SHP77 treated with DMSO at 0.1 percent for 48 hours (cell line): ENCODE measurements at places on chromosomes 16 and 17.

DNA sequence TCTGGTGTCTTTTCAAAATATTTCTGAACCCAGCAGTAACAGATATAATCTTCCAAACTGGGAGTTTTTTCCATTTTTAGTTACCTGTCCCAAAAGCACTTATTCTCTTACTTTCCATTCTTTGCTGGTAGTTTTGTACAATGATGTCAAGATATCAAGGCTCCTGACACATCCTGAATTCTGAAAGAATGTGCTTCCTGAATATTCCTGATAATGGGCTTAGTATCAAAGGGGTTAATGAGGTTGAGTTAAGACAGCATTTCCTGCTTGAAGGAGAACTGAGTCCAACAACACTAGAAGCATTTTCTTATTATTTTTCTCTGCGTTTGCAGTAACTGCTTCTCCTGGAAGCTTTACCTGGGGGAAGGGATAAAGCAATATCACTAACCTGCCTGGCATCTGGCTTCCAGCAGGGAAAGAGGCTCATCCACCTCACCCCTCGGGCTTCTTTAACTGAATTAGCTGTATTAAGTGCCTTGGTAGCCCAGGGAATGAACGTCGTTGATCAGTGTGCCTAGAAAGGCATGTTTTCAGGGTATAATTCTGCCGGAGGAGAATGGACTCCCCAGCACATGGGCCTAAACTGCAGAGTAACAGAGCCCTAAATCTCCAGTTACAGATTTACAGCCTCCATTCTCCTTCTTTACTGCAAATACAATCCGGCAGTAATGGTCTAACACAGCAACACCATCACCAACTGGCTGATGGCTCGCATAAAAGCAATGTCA is 134.4 kb downstream of the SNX11 start:
- no peak for DNase-seq

DNA sequence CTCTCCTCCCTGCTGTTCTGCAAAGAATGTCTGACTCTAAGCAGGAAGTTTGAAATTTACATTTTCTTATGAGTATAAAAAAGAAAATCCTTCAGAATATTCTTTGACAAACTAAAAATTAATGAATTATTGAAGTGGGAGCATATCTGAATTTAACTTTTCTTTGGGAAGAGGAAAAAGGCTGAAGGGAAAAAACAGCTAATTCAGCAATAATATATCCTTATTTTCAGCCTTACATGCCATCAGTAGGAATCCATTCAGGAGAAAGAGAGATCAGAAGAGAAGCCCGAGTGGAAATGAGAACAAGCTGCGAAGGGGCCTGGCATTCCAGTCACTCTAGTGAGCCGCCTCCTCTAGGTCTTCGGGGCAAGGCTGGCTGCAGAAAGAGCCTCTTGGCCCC is 41.7 kb upstream of the BCAR1 start:
- DNase-seq, result no peak

DNA sequence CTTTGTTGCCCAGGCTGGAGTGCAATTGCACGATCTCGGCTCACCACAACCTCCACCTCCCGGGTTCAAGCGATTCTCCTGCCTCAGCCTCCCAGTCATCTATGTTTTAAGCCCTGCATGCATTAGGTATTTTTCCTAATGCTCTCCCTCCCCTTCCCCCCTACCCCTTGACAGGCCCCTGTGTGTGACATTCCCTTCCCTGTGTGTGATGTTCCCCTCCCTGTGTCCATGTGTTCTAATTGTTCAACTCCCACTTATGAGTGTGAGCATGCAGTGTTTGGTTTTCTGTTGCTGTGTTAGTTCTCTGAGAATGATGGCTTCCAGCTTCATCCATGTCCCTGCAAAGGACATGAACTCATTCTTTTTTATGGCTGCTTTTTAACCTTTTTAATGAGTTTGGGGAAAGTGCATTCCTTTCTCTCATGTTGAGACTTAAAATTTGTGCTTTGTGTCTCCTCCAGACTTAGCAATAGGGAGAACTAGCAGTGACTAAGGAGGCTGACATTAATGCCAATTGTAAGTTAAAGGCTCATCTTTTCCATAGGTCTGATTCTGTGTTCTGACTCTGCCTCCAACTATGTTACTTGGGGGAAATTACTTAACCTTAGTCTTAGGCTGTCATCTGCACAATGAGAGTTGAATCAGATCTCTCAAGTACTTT is 17.7 kb upstream of the PHAF1 start:
- DNase-seq, result no peak

GRCh38 chr17:10149573-10150399 is 48.6 kb downstream of the GAS7 start:
- DNase-seq, result no peak
